Astrocyte of the spinal cord (primary cell): ENCODE measurements at places on chromosomes 2 and 18.
A peak's percentile ranks its signal among the peaks of the same experiment; 100 is the strongest.

- no peak for DNase-seq
Measured at GRCh38 chr2:23269747-23270146, 115.2 kb upstream of the KLHL29 start.

DNA sequence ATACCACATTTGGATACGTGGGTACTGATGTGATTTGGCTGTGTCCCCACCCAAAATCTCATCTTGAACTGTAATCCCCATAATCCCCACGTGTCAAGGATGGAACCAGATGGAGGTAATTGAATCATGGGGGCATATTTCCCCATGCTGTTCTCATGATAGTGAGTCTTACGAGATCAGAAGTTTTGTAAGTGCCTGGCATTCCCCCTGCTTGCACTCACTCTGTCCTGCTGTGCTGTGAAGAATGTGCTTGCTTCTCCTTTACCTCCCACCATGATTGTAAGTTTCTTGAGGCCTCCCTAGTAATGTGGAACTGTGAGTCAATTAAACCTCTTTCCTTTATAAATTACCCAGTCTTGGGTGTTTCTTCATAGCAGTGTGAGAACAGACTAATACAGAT, 70.3 kb downstream of the CHST9 start:
- no peak for DNase-seq

DNA sequence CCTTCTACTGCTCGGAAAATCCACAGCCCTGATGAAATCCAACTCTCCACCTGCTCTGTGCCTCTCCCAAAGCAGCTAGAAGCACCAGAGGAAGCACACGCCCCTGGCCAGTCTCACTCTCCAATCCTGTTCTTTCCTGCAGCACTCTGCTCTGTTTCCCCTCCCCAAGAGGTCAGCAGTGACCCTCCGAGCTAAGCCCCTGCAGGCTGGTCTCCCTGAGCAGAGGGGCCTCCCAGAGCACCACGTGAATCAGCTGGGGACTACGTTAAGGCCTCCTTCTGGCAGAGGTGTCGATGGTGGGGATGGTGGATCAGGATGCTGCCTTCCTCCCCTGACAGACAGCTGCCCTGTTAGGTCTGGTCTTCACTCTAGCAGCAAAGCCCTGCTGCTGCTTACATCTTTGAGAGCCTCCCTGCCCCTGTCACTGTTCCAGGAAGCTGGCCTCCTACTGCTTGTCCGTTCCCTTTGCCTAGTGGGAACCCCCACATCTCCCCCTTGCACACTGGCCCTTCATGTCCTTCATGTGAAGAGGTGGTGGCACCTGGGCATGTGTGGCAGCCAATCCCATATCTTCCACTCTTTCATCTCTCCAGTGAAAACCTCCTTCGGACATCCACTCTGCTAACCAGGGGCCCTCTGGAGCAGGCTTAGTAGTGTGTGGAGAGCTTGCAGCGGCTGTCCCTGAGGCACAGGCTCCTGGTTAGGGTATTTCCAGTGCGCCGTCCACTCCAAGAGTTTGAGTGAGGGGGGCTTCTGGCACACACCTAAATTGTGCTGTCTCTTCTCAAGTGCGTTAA, 307.5 kb upstream of the HS6ST1 start:
- no peak for DNase-seq

DNA sequence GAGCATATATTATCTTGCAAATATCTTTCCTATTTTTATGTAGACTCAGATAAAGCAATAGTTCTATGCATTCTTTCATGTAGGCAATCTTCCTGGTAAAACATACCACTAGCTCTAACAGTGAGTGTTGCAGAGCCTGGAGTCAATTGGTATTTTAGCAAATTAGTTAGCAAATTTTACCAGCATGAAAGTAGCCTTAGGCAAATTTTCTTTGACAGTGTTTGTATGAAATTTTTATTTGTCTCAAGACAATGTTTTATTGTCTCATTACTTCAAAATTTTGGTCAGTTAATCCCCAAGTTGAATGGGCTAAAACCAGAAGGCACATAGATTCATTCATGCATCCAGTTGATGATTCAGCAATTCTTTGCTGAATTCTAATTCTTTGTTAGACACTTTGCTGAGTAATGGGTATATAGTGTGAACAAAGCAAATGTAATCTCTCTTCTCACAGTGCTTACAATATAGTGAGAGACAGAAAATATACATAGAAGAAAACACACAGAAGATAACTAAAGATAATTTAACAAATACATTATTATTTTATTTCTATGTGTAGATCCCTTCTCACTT, 27.1 kb downstream of the SLC38A11 start:
- DNase-seq: no peak

- DNase-seq: peak; percentile 82
Measured at GRCh38 chr18:9757827-9758621, 49.9 kb downstream of the RAB31 start.

DNA sequence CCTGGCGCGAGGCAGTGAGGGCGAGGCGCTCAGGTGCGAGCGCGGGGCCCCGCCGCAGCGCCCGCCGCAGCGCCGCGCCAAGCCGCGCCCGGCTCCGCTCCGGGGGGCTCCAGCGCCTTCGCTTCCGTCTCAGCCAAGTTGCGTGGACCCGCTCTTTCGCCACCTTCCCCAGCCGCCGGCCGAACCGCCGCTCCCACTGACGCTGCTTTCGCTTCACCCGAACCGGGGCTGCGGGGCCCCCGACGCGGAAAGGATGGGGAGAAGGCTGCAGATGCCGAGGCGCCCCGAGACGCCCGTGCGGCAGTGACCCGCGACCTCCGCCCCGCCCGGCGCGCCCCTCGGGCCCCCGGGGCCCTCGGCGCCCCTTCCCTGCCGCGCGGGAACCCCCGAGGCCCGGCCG, 328 bp upstream of the INHBB start:
- DNase-seq: no peak

GRCh38 chr2:72911256-72911655, 6.1 kb upstream of the EMX1 start:
- no peak for DNase-seq

GRCh38 chr2:217293607-217294006, 433.7 kb upstream of the TNP1 start:
- no peak for DNase-seq

GRCh38 chr2:229417176-229417575, 146.1 kb upstream of the PID1 start:
- no peak for DNase-seq

DNA sequence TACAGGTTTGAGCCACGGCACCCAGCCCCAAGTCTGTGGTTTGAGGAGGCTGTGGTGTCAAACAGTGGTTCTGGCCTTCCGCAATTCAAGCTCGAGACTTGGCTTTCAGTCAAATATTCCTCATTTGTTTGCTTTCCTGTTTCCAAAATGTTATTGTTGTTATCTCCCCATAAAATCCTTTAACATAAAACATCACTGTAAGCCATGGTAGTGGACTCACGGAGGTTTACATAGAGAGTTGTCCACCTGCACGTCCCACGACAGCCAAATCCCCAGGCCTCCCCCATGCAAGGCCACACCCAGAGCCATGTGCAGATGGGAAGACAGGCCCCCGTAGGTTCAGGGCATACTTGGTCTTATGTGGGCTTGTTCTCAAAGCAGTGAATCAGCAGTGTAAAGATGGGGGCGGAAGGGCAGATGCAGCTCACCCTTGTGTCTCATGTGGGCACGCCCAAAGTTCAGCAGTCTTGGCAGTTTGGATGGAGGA, 18.9 kb upstream of the ST3GAL5 start:
- no peak for DNase-seq

DNA sequence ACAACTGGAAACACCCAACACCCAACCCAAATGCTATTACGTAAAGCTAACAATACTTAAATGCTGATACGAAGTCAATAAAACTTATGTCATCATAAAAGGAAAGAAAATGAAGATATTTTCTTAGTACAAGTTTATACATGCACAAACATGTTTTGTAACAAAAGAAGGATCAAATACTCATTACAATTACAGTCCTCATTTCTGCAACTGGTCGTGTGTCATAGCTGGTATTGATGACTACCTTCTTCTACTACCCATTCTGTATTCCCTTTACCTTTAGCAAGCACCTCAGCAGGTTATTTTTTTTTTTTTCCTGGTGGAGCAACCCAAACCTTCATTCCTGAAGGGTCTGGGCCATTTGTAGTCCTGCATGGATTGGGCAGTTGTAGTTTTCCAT, 1298.5 kb downstream of the SUCLG1 start:
- DNase-seq: no peak

GRCh38 chr2:98134172-98135005, 47.4 kb downstream of the VWA3B start:
- peak; percentile 51 for DNase-seq

- no peak for DNase-seq
Measured at GRCh38 chr2:223000872-223001796, 50.9 kb upstream of the KCNE4 start.

DNA sequence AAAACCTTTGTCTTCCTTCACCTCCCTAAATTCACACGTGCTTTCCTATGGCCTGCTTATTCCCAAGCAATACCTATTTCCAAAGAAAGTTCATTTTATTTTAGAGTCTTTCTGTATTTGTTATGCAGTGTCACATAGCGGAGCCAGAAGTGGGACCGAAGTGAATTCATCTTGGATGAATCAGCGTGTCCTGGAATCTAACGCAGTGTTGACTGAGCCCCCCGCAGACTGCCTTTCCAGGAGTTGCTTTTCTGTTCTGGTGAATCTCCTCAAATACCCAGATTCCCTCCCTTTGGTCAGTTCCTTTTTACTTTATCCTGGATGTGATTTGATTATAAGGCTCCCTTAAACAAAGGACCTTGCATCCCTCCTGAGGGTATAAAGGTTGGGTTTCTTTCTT, 10.8 kb downstream of the ALPP start:
- DNase-seq: peak; percentile 67

- DNase-seq: peak; percentile 21
Measured at GRCh38 chr2:127638361-127639110, 7.4 kb upstream of the GPR17 start.

DNA sequence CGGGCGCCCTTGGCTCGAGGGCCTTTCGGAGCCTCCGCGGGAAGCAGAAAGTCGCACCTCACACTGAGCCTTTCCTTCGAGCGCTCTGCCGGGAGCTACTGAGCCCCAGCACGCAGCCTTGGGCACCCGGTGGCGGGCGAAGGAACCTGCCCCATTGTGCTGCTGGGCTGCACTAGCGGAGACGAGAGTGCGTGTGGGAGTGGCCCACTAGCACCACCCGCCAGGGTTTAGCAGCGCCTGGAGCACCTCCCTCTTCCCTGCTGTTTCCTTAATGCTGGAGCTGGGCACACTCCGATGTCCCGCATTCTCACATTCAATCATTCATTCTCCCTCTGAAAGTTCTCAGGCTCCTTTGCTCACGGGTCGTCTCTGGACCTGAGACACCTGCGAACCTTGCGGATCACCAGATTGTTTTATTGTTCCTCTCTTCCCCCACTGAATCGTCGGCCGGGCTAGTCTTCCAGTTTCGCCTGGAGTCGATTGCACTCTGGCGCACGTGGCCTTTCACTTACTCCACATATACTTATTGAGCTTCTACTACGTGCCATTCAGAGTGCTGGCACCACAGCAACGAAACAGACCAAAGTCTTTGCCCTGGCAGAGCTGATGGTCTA, 8.5 kb upstream of the PAX3 start:
- no peak for DNase-seq

DNA sequence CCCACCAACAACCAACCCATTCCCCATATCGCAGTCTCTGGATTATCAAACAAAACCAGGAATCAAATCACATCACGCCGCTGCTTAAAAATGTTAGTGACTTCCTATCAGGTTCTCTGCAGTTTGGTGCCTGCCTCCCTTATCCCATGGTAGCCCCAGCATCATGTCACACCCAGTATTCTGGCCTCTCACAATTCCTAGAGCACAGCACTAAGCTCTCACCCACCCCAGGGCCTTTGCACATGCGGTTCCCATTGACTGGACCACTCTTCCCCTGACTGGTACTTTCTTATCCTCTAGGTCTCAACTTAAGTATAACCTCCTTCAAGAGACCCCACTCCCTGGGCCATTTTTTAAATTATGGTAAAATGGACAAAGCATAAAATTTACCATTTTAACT, 12.8 kb downstream of the ATP8B1 start:
- DNase-seq: no peak

DNA sequence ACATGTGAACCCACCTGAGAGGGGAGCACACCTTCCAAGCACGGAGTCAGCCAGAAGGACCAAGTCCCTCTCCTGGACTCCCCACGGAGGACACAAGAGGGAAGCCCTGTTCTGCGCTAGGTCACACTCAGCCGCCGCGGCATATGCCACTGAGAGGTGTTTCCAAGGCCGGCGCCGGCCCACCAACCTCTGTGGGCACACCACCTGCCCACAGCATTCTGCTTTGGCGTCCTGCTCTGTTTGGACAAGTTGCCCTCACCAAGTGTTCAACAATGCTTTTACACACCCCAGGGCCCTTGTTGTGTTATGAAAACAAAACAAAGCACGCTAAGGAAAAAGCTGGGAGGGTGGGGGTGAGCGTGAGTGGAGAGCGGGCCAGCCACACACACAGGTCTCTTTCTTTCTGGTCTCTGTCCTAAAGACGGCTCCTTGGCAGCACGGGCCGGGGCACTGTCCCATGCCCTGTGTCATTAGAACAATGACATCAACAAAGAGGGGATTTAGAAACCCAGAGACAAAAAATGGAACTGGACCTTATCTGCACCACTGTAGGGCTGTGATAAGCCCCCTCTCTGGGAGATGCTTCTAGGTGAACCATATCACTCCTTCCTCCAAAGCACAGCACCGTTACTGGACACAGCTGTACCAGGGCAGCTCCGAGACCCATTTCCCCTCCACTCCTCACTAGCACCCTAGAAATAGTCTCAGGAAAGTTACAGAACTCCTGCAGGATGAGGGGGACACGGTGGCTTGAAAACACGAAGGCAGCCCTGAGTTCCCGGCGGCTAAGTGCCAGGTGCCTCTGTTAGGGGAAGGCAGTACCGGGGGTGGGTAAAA, 17.0 kb downstream of the SMAD7 start:
- DNase-seq: no peak

GRCh38 chr2:48508461-48509124, 21.4 kb upstream of the STON1 start:
- DNase-seq: peak; percentile 58

DNA sequence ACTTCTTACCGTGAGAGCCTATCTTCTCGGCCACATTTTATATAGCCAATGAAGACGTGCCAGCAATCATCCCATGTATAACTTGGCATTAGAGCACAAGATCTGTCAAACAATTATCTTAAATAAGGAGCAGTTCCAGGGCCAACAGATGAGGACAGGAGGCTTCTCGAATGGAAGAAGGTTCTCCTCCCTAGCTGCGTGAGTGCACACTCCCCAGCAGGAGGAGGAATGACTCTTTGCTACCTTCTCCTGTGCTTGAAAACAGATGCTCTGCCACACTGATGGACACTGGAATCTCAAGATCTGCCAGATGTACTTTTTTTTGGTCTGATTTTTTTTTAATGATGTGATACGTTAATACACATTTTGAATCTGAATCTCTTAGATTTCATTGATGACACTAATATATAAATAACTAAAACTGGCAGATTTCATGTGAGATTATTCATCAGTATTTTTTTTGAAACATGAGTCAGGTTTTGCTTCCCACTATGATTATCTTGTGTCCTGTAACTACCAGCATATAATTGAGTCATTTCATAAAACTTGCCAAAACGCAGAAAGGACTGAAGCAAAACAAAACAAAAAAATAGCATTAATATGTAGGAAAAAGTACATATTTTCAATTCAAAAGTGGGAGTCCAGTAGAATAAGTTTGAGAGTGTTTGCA, 626 bp upstream of the VIT start:
- peak; percentile 56 for DNase-seq
